ENCODE measurements at places on chromosomes 2 and 18. TPM values are rescaled to one million over a fixed set of nuclear protein-coding genes. Genes with fewer than 3 reads are reported as not detected.
A peak's percentile ranks its signal among the peaks of the same experiment; 100 is the strongest.

DNA sequence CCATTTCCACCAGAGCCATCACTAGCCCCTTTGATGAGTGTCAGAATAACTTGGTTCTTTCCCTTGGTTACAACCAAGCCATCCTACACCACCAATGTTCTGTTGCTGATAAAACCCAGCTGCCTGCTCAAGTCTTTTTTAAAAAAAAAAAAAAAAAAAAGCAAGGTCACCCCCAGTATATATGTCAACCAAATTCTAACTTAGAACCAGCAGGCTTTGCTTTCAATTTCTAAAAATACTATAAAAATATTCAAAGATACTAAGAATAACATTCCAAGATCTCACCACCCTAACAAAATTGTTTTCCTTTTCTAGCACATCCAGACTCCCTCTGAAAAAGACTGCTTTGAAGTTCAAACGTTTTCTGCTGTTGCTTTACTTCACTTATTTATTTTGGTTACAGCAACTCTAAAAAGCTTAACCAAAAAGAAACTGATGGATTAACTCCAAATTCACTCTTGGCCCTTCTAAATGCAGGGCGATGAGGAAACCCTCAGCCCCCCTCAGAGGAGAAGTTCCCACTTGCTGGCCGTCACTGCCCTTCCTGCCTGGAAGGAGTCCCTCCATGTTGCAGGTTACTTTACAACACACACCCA is 10.9 kb downstream of the UXS1 start:
- DNase-seq: no peak

- DNase-seq: no peak
These were observed 53.5 kb upstream of the CAPN13 start for GRCh38 chr2:30860726-30861125.

GRCh38 chr2:112156152-112156986 is 18.2 kb downstream of the FBLN7 start:
- DNase-seq: peak; percentile 27

DNA sequence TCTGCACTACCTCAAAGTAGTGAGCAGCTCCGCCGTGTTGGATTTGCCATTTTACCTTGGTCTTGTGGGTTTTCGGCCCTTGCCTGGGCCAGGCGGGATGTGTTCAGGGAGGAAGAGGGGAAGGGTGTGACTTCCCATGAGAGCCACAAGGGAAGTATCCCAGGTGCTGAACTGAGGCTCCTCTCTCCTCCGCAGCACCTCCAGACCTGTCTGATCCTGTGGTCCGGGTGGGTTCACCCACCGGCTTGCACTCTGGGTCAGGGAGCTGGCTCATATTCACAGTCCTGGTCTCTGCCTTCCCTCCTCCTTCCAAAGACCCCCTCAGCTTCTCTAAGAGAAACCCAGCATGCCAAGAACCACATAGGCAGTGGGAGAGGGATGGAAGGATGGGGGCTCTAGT is 235.8 kb downstream of the SEPTIN10 start:
- DNase-seq: no peak

FBLN7 gene
- 10.3 TPM for total RNA-seq

DNA sequence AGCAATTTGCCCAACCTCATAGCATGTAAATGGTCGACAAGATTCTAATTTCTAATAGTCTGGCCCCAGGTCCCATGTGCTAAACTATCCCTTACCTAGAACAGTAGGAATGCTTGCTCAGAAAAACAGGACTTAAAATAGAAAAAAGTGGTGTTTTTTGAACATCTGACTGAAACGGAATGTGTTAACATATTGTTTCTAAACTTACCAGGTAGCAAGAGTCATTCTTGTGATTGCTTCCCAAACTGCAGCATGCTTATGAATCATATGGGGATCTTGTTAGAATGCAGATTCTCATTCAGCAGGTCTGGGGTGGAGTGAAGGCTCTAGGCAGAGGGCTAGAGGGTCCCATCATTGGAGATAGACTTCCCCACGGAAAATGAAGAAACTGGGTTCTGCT is 5.8 kb upstream of the SLC20A1 start:
- DNase-seq: no peak

- no peak for DNase-seq
These were observed 143.7 kb upstream of the CDH7 start for GRCh38 chr18:65607161-65607560.

DNA sequence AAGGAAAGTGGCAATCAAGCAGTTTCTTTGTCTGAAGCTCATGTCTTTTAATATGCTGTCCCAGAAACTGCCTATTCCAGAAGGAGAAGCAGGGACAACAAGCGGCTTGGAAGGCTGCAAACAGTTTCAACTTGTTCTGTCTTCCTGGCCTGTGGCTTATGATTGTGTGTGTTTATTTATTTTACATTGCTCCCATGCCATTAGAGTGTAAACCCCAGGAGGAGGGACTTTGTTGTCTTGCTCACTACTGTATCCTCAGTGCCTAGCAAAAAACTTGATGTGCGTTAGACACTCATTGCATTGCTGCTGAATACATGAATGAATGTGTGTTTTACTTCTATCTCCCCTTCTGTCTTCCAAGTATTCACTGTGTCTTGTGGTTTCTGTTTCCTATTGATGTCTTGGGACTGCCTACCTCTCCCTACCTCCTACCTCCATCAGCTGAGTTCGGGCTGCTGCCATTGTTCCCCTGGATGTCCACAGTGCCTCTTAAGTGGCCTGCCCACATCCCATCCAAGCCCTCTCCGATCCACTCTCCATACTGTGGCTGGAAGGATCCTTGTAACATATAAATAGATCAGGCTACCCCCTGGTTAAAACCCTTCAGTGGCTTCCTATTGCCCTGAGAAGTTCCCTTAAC is 261.4 kb downstream of the DYSF start:
- no peak for DNase-seq

SRD5A2 gene
- total RNA-seq: not detected

- no peak for DNase-seq
These were observed 58.5 kb downstream of the NCKAP5 start for GRCh38 chr2:133509777-133510176.

DNA sequence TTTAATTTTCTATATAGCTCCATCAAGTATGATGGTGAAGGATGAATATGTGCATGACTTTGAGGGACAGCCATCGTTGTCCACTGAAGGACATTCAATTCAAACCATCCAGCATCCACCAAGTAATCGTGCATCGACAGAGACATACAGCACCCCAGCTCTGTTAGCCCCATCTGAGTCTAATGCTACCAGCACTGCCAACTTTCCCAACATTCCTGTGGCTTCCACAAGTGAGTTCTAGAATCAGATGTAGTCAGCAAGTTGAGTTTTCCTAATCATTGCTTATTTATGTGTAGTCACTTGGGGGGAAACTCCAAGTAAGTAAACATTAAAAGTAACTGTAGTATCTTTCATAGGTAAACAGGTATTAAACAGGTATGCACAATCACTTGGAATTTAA is 24.8 kb downstream of the SMAD4 start:
- no peak for DNase-seq

SERTAD2 gene
- 16.8 TPM for total RNA-seq

DNA sequence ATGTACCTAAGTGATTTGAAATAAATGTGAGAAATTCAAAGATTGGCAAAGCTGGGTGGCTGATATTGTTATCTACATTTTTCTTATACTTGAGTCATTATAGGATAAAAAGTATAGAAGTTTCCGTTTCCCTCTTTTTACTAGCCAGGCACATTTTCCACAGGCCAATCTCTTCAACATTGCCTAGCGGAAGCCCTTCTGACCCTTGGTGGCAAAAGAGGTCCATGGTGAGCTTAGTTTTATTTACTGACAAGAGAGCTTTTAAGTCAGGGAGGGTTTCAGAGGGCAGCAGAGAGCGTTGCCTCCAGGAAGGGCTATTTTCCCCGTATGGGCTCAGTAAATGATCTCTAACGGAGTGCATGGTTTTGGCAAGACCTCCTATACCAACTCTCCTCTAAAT is 15.1 kb upstream of the RHOB start:
- no peak for DNase-seq

DNA sequence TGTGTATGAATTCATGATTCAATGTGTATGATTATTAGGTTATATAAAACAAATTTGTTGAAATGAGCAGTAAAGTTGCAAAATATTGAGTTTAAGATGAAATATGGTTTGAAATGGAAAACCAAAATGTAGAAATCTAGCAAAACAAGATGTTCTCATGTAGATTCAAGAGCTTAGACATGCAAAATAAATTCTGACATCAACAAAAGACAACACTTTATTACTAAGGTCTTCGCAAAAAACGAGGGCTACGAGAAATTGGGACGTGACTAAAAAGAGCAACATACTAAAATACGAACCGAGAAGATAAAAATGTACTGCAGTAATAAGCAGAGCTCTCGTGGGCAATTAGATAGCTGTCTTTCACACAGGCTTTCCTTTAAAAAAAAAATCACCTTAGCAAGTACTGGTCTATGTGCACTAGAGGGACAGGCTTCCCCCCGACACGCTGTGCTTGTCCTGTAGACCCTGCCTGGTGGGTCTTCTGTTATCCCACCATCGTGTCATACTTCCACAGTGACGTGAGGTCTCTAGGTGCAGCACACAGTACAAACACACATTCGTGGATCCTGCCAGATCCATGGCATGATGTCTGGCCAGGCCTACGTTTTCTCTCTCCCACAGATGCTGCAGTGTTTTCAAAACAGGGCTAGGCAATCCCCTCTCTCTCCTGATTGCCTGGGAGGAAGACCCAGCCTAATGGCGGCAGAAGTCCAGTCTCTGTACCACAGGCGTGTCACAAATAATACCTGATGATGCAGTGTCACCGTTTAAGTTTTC is 240.8 kb downstream of the TCF4 start:
- DNase-seq: no peak

ACVR1C gene
- total RNA-seq: 0.93 TPM

EGR4 gene
- total RNA-seq: not detected

PIK3C3 gene
- total RNA-seq: 61.3 TPM

ALK gene
- total RNA-seq: 0.34 TPM

GRCh38 chr2:54149638-54150441 is 34.4 kb downstream of the ACYP2 start:
- DNase-seq: no peak
